ENCODE measurements at places on chromosomes 11 and 22. TPM values are rescaled to one million over a fixed set of nuclear protein-coding genes. Genes with fewer than 3 reads are reported as not detected.

Gene LRP4
- 7.1 TPM for total RNA-seq

Gene CHADL
- 3.3 TPM for total RNA-seq

Gene CDON
- total RNA-seq = 63.4 TPM

Gene FAM181B
- total RNA-seq = 0.83 TPM

Gene PARVG
- 14.8 TPM for total RNA-seq

DNA sequence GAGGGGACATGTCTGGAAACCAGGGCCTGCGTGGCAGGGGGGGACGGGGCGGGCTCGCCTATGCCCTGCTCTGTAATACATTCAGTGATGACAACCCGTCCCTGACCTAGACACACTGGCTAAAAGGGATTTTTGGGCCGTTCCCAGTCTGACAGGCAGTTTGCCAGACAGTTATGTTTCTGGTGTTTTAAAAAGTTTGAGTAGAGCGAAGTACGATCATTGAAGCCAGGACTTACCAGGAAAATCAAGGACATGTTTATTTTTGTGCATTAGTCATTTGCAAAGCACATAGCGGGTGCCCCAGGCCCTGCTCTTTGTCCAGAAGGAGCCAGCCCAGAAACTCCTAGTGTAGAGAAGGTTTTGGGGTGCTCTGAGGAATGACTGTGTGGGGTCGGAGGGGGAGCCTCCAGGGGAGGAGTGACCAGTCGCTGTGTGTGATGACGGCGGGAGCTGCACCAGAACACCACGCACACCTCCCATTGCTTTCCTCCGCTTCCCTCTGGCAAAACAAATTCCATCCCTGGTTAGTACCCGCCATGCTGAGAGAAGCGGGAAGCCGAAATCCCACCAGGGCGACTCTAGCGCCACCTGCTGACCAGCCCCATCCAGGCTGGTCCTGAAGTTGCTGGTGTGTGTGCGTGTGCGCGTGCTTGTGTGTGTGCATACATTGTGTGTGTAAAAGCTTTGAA lies 50.8 kb downstream of the FBLN1 start:
- DNase-seq = peak; percentile 90
- peaks cover 2% of the 10 kb centered on the region for H3K36me3 ChIP-seq
- peak overlapping the region; percentile 89 for H3K27ac ChIP-seq
- H3K4me3 ChIP-seq = no peak overlapping the region
- peaks cover 59% of the 10 kb centered on the region for H3K4me1 ChIP-seq

GRCh38 chr11:66123902-66124301 lies 53.8 kb downstream of the PACS1 start:
- peaks cover 37% of the 10 kb centered on the region for H3K4me1 ChIP-seq
- no peak overlapping the region for H3K27ac ChIP-seq
- no peak for DNase-seq

DNA sequence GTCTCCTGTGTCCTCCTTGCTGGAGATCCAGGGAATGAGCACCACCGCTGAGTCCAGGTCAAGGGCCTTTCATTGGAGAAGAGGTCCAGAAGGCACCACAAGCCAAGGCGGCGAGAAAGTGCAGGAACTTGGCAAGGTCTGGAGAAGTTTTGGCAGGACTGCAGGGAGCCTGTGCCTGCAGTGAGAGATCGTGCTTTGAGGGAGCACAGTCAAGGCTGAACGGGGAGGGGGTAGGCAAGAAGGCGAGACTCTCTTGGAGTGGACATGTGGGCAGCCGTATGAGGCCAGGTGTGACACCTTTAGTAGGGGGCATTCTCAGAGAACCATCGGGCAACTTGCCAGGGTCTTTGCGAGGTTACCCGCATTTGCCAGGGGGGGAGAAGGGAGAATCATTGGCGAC lies 30.5 kb downstream of the LRRC10B start:
- no peak for DNase-seq
- peaks cover 8% of the 10 kb centered on the region for H3K4me1 ChIP-seq
- H3K27ac ChIP-seq = no peak overlapping the region
- no peak overlapping the region for H3K4me3 ChIP-seq

- no peak for DNase-seq
- H3K27me3 ChIP-seq = no peaks in the 10 kb centered on the region
- no peak overlapping the region for H3K27ac ChIP-seq
- H3K4me1 ChIP-seq = no peaks in the 10 kb centered on the region
These were observed 950.9 kb upstream of the CHORDC1 start for GRCh38 chr11:91173701-91174100.

DNA sequence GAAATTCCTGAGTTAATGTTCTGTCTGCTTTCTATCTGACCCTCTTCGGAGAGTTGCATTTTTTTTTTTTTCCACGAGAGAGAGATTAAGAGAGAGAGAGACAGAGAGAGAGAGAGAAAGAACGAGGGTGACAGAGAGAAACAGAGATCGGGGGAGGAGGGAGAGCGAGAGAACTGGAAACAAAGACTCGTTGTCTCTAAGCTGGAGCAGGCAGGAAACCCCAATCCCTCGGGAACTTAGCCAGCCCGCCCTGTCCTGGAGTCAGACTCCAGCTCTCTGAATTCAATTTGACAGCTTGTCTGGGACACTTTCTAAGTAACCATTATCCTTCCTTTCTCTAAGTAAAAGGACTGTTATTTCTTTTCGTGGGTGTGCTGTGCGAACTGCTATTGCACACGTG lies 76.9 kb downstream of the KCNJ1 start:
- no peaks in the 10 kb centered on the region for H3K4me1 ChIP-seq
- H3K36me3 ChIP-seq = no peaks in the 10 kb centered on the region
- H3K27me3 ChIP-seq = no peaks in the 10 kb centered on the region
- no peak overlapping the region for H3K27ac ChIP-seq

DNA sequence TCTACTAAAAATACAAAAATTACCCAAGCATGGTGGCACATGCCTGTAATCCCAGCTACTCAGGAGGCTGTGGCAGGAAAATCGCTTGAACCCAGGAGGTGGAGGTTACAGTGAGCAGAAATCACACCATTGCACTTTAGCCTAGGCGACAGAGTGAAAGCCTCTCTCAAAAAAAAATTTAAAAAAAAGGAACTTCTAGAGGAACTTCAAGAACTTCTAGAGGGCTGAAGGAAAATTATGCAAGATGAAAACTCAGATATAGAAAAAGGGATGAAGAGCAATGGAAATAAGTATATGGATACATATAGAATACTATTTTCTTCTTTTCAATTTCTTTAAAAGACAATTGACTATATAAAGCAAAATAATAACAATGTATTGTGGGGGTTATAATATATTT lies 51.2 kb upstream of the PRR5 start:
- H3K27ac ChIP-seq = no peak overlapping the region
- DNase-seq = no peak
- peaks cover 4% of the 10 kb centered on the region for H3K4me1 ChIP-seq
- H3K27me3 ChIP-seq = no peaks in the 10 kb centered on the region
- no peak overlapping the region for H3K4me3 ChIP-seq

- H3K27me3 ChIP-seq = no peaks in the 10 kb centered on the region
- H3K36me3 ChIP-seq = no peaks in the 10 kb centered on the region
- no peak overlapping the region for H3K4me3 ChIP-seq
These were observed 111.4 kb upstream of the TBCEL start for GRCh38 chr11:120912504-120912903.

GRCh38 chr22:48695251-48695650 lies 1132.4 kb downstream of the BRD1 start:
- H3K4me3 ChIP-seq = no peak overlapping the region
- no peaks in the 10 kb centered on the region for H3K4me1 ChIP-seq
- DNase-seq = no peak
- no peak overlapping the region for H3K27ac ChIP-seq
- no peaks in the 10 kb centered on the region for H3K36me3 ChIP-seq

DNA sequence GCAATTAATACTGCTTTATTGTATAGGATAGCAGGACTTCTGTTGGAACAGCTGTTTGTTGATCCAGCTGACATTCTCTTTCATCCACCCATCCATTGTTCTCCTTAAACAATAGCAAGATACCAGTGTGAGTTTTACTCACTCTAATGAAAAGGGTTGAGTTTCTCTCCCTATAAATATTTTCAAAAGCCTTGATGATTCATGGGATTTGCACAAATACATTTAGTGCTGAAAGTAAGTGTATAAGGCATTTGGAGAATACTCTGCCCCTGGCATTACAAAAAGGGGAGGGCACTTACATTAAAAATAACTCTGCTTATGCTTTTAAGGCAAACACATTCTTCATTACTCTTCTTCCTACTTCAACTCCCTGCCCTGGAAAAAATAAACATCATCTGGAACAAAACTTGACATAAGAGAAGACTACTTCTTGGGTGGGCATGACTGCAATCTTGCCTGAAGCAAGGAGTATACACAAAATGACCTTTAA lies 634.9 kb downstream of the METTL15 start:
- no peaks in the 10 kb centered on the region for H3K36me3 ChIP-seq
- H3K4me1 ChIP-seq = peaks cover 11% of the 10 kb centered on the region
- H3K27ac ChIP-seq = no peak overlapping the region
- DNase-seq = no peak

All from sigmoid colon (tissue), 7 donors.